ENCODE measurements at places on chromosomes 1 and 21. TPM values are rescaled to one million over a fixed set of nuclear protein-coding genes. Genes with fewer than 3 reads are reported as not detected.

- H3K36me3 ChIP-seq: no peaks in the 10 kb centered on the region
- no peaks in the 10 kb centered on the region for H3K4me1 ChIP-seq
- no peaks in the 10 kb centered on the region for H3K27me3 ChIP-seq
These were observed 43.9 kb upstream of the TSPEAR start for GRCh38 chr21:44755227-44755626.

- H3K4me1 ChIP-seq: peaks cover 17% of the 10 kb centered on the region
- peak overlapping the region; percentile 93 for H3K27ac ChIP-seq
- peak; percentile 66 for DNase-seq
- no peaks in the 10 kb centered on the region for H3K27me3 ChIP-seq
- H3K36me3 ChIP-seq: no peaks in the 10 kb centered on the region
- peak overlapping the region; percentile 43 for H3K4me3 ChIP-seq
These were observed 636 bp downstream of the INTS3 start for GRCh38 chr1:153728305-153729066.

Gene IL22RA1
- total RNA-seq: 4.7 TPM

Gene RNF186
- 1.4 TPM for total RNA-seq

Gene AKR7A2
- 81.5 TPM for total RNA-seq
